Fibroblast of pulmonary artery (primary cell): ENCODE measurements at places on chromosomes 2 and 18.
A peak's percentile ranks its signal among the peaks of the same experiment; 100 is the strongest.

DNA sequence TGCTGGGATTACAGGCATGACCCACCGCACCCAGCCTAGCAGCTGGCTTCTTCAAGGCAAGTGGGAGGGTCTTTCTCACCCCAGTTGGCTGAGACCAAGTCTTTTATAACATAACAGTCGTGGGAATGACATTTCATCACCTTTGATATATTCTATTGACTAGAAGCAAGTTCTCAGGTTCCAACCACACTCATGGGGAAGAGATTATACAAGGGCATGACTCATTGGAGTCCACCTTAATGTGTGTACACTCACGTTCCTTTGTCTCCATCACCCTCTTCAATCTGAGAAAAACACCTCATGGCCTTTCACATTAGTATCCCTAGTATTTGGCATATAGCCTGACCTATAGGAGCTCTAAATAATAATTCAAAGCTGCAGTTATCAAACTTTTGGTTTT, 2.8 kb upstream of the BBS5 start:
- DNase-seq, result peak; percentile 16

GRCh38 chr2:104539649-104540048, 314.3 kb upstream of the POU3F3 start:
- no peak for DNase-seq

GRCh38 chr2:204795156-204795555, 249.9 kb downstream of the PARD3B start:
- DNase-seq, result peak; percentile 52

- DNase-seq, result no peak
These were observed 8.8 kb upstream of the ITGB6 start for GRCh38 chr2:160208655-160209515.

DNA sequence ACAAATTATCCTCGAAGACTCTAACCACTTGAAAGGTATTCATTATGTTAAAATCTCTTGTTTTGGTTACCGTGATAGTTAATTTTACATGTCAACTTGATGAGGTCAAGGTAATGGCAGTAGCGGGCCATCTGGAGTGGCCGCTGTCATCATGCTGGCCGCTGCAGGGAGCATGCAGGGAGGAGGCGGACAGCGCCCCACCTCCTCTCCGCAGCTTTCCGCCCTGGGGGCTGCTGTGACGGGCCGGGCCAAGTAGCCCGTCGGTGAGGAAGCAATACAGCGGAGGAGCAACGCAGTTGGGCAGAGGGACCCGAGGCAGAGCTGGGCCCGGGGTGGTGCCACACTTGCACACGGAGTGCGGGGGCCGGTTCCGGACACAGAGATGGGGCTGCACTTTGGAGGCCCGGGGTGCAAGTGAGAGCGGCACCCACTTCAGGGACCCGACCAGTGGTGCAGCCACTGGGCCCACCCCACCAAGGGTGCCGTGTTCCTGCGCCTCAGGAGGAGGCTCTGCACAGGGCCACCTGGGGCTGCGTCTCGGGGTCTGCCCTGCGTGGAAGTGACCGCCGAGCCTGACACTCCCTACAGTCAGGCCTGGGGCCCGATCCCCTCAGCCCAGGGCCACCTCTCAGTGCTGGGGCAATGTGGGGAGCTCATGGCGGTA, 452.4 kb downstream of the LRATD1 start:
- no peak for DNase-seq

DNA sequence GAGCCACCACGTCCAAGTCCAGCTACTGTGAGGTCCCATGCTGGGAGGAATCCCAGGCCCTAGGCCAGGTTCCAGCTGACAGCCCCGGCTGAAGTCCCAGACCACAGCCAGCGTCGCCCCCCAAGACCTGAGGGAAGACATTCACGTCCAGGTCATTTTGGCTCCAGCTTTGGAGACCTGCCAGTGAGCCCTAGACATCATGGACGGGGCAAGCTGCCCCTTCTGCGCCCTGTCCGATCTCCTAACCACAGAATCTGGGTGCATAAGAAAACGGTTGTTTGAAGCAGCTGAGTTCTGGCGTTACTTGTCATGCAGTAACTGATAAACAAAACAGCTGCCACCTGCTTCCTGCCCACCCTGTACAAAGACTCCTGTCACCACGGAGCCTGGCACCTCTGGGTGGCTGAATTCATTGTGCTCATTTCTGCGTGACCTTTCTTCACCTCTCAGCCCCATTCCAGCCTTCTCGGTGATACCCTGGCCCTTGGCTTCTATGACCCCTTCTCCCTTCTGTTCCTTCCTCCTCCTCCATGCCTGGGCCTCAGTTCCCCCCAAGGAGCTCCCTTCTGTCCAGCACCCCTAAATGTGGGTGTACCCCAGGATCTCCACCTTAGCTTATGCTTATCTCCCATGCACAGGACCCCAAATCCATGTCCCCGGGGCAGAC, 72.6 kb upstream of the SMAD7 start:
- DNase-seq, result no peak

GRCh38 chr2:118197011-118197675, 108.9 kb downstream of the INSIG2 start:
- DNase-seq, result peak; percentile 8

- DNase-seq, result no peak
These were observed 35.9 kb downstream of the C1QL2 start for GRCh38 chr2:119122663-119123062.

DNA sequence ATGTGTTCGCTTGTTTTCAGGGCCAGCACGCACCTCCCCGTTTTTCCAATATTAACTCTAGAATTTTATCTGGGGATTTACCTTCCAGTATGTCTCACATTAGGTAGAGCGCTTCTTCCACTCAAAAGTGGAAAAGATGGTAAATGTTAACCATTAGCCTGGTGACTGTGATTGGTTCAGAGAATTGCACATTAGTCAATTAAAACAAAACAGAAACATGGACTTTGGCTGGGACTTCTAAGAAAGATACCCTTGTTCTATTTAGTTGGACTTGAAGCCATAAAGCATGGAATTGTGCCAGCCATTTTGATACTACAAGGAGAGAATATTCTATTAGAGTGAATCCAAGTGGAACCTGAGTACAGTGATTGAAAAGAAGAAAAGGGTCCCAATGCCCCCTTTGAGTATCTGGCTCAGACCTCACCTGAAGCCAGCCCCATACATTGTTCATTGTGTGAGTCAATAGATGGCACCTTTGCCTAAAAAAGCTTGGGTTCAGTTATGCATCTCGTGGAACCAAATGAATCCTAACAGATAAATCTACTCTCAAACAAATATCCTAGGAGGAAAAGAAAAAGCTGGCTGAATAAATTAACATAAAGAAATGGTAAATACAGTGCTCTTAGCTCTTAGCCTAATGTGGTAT, 354.3 kb downstream of the IRS1 start:
- DNase-seq, result no peak

DNA sequence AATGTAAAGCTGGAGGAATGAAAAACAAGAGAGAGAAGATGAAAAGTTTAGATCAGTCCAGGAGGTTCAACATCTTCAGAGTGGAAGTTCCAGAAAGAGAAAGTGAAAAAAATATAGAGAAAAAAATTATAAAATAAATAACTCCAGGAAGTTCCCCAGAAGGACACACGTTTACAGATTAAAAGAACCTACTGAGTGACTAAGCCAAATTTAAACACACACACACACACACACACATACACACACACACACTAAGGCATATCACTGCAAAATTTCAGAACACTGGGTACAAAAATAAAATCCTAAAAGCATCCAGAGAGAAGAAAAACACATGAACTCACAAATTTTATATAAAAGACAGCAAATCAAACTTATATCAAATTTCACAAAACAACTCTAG, 85.9 kb upstream of the PMAIP1 start:
- DNase-seq, result no peak

DNA sequence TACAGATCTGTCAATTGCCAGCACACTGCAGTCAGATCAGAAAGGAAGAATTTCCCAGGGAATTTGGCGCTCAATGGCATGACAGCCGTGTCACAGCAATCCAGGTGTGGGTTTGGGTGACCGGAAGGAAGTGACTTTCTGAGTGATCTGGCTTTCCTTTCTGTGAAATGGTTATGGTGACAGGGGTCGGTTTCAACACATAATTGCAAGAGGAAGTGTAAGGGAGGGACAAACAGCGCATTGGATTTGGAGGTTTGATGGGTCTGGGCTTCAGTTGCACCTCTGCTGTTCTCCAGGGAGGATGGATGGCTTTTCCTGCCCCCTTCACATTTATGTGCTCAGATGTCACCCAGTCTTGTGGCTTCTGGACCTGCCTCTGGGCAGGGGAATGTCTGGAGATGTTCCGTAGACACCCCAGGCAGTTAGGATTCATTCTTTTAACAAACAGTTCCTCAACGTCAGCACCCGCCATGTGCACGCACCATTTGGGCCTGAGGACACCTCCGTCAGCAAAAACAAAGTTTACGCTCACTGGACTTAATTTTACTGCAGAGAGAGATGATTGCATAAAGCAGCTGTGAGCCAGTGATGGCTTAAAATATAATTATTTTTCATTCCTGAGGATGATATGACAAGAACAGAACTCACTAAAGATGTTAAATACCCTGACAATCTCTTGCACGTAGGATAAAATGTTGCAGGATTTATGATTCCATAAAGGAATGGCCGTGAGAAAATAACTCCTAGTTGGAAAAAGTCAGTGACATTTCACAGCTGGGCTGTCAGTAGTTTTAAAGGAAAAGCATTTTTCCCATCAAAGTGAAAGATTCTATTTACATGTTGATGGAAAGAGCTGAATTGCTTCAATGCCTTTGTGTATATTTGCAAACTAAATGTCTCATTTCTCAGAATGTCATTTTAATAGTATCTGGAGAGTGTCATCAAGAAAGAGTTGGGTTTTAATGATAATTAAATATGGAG, 36.9 kb downstream of the MBP start:
- DNase-seq, result no peak

- no peak for DNase-seq
These were observed 89.1 kb downstream of the TGIF1 start for GRCh38 chr18:3538954-3539617.

DNA sequence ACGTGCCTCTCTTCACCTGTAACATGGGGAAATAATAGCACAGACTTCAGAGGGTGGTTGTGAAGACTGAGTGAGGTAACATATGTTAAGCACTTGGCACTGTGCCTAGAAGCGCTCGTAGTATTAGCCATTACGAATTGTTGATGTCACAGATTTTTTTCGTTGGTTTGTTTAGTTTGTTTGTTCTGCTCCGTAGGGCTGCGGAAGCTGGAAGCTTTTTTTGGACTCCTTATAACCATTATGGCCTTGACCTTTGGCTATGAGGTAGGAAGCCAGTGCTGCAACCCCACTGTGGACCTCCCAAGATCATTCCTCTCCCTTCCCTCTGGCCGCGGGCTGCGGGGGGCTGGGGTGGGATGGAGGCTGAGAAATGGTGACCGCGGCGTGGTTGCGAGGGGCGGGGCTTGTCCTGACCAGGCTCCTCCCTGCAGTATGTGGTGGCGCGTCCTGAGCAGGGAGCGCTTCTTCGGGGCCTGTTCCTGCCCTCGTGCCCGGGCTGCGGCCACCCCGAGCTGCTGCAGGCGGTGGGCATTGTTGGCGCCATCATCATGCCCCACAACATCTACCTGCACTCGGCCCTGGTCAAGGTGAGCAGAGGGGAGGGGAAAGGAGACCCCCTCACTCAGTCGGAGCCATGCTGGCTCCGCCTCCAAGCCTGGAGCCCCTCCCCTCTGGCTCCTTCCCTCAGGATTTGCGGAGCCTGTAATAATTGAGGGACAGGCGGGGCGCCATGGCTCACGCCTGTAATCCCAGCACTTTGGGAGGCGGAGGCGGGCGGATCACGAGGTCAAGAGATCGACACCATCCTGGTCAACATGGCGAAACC, 5.5 kb downstream of the SLC11A1 start:
- peak; percentile 86 for DNase-seq

GRCh38 chr2:215615803-215616174, 179.9 kb upstream of the FN1 start:
- DNase-seq, result no peak
